ENCODE measurements at places on chromosomes 1 and 21. TPM values are rescaled to one million over a fixed set of nuclear protein-coding genes. Genes with fewer than 3 reads are reported as not detected.

Gene CPLANE2
- 3.8 TPM for total RNA-seq

Gene UBASH3A
- total RNA-seq: 0.18 TPM

Gene SLC6A17
- 4.1 TPM for total RNA-seq

Gene BRINP2
- 0.18 TPM for total RNA-seq

Gene PLA2G2C
- not detected for total RNA-seq

Gene PPIAL4G
- not detected for total RNA-seq

Gene NCMAP
- 0.17 TPM for total RNA-seq

Gene FNBP1L
- total RNA-seq: 24.3 TPM

Gene ELF3
- 206 TPM for total RNA-seq

Gene CHRNB2
- 0.33 TPM for total RNA-seq

Gene MAP3K21
- total RNA-seq: 11.3 TPM

Gene FMO5
- total RNA-seq: 0.38 TPM

Gene AXDND1
- 0.55 TPM for total RNA-seq

Gene PROK1
- not detected for total RNA-seq

Gene PCNX2
- 11.3 TPM for total RNA-seq

Gene KHDRBS1
- total RNA-seq: 140 TPM

Gene GJA4
- not detected for total RNA-seq

Gene RPL5
- 1,126 TPM for total RNA-seq

Data from A549 treated with ZK216348 at 1 μM for 4 hours (cell line).